ENCODE measurements at places on chromosomes 16 and 17.

DNA sequence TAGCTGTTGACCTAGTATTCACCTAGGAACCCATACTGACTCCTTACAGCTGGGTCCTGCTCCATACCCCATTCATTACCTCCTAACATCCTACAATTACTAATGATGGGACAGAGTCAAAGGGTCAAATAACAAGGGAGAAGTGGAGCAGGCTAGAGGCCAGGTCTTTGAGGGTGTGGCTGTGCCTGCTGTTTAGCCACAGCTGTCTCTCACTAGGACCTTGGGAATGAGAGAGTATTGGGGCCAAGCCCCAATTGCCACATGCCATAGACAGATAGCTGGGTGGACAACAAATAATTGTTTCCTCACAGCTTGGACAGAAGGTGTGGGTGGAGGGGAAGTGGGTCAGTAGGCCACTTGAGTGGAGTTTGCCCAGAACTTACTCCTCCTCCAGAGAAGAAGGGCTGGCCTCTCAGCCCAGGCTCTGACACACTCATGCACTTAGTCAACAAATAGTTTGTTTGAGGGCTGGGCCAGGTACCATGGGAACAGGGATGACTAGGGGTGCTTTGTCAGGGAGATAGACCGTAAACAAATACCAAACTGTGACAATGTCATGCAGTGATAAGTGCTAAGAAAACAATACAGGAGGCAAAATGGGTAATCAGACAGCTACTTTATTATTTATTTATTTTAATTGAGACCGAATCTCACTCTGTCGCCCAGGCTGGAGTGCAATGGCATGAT lies 10.2 kb upstream of the CENPT start:
- DNase-seq = no peak

DNA sequence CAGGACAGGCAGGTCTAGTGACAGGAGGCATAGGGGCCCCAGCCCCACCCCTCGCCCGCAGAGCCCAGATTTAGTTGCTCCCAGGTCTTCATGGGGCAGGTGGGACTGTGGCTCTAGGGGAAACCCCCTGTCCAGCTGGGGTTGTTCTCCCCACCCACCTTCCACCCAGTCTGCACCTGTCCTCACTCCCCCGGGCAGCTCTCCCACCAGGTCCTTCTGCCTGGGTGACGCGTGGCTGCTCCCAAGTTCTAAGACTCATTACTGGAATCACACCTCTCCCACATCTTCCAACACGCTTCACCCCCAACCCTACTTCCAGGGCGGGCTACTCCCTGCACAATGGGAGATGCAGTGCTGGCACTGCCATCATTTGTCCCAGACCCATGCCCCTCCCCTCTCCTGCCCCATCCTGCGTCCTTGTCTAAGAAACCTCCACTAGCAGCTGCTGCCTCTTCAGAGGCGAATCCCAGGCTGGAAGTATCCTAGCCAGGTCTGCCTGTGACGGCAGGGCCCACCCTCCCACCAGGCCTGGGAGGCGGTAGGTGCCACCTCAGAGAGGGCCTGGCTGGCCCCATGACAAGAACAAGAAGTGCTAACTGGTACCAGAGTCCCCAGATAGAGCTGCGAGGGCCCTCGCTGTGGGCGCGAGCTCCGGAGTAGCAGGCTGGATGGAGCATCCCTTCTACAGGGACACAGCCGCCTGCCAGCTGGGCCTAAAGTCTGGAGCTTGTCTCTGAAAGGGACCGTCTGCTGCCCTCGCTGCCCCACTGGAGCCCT lies 22.8 kb downstream of the GRIN2C start:
- DNase-seq = no peak

GRCh38 chr16:55323637-55324271 lies at the start of gene IRX6:
Gene IRX6, plus strand, starts transcription at chr16:55324203. Its CDS starts 889 bp downstream, at chr16:55325092.
- no peak for DNase-seq

DNA sequence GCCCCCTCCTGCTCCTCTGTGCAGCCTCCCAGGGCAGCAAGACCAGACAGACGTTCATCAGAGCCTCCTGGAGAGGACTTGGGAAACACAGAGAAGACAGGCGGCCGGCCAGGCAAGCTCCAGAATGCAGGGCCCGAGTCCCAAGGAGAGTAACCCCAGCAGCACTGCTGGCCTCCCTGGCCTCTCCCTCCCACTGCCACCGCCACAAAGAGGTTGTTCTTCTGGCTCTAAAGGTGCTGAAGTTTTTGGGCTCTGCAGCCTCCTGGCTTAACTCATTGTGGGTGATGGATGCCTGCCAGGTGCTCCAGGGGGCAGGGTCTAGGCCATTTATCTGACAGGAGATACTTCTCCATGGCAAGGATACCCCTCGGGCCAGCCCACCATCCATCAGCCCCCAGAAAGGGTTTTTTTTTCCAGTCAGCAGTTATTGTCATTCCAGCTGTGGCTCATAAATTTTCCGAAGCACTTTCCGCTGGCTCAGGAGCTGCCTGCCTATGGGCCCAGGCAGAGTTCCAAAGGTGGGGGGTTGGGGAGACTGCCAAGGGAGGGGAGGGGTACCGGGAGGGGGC lies 32.0 kb upstream of the MRPS23 start:
- DNase-seq = no peak

DNA sequence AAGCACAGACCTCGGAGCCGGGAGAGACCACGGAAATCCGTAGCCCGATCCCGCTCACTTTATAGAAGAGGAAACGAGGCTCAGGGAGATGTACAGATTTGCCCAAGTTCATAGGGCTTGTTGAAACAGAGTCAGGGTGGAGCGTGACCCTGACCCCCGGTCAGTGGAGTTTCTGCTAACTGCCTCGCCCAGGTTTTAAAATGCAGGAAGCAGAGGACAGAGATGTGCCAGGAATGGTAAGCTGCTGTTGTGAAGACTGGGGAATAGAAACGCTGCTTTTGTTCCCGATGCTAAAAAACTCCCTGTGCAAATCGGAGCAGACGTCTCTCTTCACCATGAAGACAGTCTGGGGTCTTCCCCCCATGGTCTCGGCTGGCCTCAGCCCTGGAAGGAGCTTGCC lies 403.0 kb downstream of the SEC14L1 start:
- DNase-seq = no peak

DNA sequence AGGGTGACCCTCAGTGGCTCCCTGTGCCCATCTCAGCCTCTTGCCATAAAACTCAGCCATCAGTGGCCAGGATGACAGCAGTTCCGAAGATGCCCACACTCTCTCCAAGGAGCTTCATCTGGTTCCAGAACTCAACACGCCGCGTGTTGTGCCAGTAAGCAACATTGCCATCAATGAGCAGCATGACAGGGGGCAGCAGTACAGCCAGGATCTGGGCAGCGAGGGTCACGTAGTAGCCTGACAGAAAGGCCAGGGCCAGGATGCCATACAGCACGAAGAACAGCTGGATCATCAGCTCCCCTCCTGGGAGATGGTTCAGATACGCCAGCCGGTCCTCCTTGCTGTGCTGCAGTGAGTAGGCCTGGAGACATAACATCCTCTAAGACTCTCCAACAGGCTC lies 2.9 kb downstream of the TMEM101 start:
- no peak for DNase-seq

DNA sequence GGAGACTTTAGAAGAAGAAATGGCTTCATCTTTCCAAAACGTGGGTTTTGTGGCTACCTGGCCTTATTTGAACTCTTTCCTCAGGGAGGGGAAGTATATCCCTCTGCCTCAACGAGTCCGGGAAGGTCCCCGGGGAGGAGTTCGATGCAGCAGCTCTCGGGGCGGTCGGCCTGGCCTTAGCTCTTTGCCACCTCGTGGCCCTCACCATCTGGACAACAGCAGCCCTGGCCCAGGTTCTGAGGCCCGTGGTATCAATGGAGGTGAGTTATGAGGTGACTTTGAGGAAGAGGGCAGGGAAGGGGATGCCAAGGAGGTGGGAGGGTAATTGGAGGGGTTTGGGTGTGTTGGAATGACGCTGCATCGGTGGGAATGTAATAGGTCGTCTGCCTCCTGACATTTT lies 7.7 kb downstream of the ATXN2L start:
- no peak for DNase-seq

DNA sequence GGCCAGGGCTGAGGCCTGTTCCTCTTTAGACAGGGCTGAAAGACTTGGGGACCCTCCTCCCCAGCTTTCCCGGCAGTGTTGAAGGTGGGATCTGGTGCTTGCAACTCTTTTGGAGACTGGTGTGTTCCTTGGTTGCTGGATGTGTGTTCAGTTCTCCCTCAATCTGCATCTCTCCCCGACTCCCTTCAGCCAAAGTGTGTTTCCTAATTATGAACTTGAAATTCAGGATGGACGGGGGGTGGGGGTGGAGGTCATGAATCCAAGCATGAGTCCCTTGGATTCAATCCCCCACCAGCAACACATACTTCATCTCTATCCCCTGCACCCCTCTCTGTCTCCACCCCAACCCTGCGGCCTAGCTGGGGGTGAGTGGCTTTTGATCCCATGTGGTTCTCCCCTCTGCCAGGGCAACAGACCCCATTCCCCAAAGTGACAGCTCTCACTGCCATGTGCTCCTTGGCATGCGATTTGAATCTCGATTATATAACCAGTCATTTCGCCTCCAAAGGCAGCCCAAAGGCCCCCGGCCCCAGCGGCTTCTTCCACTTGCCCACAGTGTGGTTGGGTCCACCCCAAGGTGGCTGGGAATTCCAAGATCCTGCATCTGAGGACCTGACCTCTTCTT lies 1.3 kb downstream of the ARHGAP23 start:
- no peak for DNase-seq

DNA sequence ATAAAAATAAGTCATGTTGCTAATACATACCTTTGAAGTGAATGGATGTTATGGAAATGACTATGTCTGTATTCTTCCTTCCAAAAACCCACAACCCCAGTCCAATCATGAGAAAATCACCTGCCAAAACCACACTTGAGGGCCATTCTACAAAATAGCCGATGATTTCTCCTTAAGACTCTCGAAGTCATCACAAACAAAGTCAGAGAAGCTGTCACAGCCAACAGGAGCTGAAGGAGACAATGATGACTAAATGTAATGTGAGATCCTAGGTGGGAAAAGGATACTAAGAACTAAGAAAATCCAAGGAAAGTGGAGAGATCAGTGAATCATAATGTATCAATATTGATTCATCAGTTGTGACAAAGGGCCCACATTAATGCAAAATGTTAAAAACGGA lies 432.9 kb upstream of the DYNLRB2 start:
- no peak for DNase-seq

- no peak for DNase-seq
Measured at GRCh38 chr16:78760611-78761010, 661.2 kb downstream of the WWOX start.

GRCh38 chr16:55469821-55470532 lies 9.0 kb upstream of the MMP2 start:
- no peak for DNase-seq

- DNase-seq = no peak
Measured at GRCh38 chr16:80693553-80693952, 110.8 kb downstream of the CDYL2 start.

DNA sequence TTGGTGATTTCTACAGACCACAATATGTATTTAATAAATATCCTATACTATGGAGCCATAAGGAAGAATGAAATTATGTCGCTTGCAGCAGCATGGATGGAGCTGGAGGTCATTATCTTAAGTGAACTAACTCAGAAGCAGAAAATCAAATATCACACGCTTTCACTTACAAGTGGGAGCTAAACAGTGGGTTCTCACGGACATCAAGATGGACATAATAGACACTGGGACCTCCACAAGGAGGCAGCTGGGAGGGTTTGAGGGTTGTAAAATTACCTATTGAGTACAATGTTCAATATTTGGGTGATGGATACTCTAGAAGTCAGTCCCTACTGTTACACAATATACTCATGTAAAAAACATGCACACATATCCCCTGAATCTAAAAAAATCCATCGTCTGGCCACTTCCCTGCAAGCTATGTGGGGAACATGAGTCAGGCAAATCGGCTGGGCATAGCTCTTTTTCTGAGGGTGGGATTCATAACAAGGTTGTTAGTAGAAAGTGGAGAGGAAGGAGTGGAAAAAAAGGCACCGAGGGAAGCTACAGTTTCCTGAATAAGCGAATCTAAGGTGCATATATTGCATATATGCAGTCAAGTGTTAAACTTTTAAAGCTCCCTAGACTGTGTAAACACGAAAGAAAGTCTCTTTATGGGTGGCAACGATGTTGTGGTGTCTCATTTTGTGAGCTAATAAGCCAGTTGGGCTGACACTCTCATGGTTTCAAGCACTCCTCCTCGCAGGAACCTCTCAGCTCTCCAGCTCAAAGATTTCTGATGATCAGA lies 135.2 kb upstream of the CPHXL start:
- DNase-seq = no peak

DNA sequence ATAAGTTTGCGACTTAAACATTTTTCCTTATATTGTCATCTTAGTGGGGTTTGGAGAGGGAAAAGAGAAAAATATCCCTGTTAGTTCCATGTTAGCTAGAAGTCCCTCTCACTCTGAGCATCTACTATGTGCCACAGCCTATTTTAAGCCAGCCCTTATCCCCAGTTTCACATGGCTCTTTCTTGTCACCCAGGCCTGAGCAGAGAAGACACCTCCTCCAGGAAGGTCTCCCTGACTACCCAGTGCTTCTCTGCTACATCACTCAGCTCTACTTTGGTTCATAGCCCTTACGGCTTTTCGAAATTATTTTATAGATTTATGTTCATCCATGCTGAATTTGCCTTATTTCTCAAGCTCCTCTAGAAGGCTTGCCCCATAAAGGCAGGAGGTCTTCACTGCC lies 7.2 kb upstream of the MAP2K3 start:
- DNase-seq = no peak

DNA sequence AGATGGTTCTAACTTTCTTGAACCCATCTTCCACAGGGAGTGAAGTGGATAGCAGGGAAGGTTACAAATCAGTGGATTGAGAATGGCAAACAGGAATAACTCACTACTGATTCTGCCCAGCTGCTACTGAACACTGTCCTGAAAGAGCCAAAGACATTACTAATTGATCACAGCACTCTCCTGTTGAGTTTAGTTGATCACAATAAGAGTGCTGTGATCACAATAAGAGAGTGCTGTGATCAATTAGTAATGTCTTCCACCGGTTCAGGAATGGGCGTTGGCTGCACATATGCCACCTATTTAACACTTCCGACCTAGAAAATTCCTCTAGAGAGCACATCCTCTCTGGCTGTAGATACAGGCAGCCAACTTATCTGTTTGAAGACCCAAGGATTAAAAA lies 11.4 kb downstream of the CFAP97D1 start:
- DNase-seq = no peak

All from activated CD4-positive, CD25-positive, alpha-beta regulatory T cell treated with anti-CD3 and anti-CD28 coated beads, Interleukin-2, amount 50 U/mL, for 16 hours (primary cell).